ENCODE measurements at places on chromosomes 11 and 22.
A peak's percentile ranks its signal among the peaks of the same experiment; 100 is the strongest.

- DNase-seq, result no peak
Measured at GRCh38 chr11:39367534-39367933, 2091.9 kb downstream of the LRRC4C start.

- peak; percentile 53 for DNase-seq
Measured at GRCh38 chr11:67504005-67504949, 886 bp downstream of the PITPNM1 start.

DNA sequence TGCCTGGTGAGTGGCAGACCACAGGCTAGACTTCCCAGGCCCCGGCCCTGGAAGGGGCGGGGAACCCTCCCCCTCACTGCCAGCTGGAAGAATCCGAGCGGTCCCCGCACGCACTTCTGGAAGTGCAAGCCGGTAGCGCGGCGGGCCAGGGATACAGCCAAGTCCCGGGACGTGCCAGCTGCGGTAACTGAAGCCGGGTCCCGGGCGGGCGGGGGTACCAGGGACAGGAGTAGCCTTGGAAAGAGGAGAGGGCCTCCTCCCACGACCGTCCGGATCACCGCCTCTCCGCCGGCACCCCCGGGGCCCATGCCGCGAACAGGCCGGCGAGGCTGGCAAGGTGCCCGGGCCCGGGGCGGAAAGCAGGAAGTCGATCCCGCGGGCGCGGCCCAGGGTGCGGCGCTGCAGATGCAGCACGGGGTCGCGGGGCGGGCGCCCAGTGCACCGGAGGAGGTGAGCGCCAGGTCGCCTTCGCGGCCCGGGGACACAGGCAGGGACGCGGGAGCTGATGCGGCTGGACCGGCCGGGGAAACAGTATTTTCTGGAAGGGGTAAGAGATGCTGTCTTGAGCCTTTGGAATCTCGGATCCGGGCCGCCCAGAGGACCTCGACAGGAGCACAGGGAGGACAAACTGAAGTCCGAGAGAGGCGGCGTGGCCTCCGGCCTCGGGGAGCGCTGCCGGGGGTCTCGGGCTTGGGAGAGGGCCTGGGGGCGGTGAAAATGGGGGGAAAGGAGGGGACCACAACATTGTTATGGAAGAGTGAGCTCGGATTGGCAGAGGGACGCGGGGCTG lies 783 bp upstream of the SLC35C1 start:
- DNase-seq, result peak; percentile 96

- DNase-seq, result no peak
Measured at GRCh38 chr11:23206741-23207336, 346.6 kb upstream of the CCDC179 start.

- no peak for DNase-seq
Measured at GRCh38 chr11:69541001-69541285, 59.5 kb downstream of the LINC01488 start.

GRCh38 chr11:42806191-42806590 lies 505.6 kb upstream of the API5 start:
- DNase-seq, result no peak

DNA sequence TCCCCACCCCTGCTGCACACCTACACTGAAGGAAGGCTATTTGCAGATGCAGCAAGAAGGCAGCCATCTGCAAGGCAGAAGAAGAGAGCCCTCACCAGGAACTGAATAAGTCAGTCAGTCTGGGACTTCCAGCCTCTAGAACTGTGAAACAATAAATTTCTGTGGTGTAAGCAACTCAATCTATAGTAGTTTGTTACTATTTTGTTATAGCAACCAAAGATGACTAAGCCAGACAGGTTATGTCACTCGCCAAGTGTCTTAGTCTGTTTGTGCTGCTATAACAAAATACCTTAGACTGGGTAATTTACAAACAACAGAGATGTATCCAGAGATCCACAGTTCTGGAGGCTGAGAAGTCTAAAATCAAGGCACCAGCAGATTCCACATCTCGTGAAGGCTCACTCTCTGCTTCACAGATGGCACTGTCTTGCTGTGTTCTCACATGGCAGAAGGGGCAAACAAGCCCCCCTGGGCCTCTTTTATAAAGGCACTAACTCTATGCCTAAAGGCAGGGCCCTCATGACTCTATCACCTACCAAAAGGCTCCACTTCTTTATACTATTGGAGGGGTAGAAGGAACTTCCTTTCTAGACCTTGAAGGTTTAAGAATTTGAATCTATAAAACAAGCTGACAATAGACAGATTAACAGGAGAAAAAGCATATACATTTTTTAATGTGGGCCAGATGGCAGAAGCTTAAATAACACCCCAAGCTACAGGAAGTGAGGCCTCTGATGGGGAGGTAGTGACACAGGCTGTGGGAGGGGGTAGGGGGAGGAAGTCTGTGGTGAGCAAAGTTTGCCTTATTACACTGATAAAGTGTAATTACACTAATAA lies 12.3 kb downstream of the APOL6 start:
- peak; percentile 47 for DNase-seq

- DNase-seq, result no peak
Measured at GRCh38 chr11:130581646-130582045, 133.2 kb downstream of the ADAMTS15 start.

DNA sequence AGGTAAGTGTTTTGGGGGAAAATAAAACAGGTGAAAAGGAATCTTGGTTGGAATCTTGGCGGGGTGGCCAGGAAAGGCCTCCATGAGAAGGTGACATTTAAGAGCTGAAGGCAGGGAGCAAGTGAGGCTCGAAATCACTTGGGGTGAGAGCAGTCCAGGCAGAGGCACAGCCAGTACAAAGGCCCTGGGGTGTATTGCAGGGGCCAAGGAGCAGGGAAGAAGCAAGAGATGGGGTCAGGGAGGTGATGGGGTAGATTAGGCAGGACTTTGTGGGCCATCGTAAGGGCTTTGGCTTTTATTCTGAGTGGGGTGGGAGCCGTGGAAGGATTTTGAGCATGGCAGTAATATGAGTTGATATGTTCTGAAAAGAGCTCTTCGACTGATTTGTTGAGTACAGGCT lies 551.1 kb downstream of the MN1 start:
- DNase-seq, result no peak

DNA sequence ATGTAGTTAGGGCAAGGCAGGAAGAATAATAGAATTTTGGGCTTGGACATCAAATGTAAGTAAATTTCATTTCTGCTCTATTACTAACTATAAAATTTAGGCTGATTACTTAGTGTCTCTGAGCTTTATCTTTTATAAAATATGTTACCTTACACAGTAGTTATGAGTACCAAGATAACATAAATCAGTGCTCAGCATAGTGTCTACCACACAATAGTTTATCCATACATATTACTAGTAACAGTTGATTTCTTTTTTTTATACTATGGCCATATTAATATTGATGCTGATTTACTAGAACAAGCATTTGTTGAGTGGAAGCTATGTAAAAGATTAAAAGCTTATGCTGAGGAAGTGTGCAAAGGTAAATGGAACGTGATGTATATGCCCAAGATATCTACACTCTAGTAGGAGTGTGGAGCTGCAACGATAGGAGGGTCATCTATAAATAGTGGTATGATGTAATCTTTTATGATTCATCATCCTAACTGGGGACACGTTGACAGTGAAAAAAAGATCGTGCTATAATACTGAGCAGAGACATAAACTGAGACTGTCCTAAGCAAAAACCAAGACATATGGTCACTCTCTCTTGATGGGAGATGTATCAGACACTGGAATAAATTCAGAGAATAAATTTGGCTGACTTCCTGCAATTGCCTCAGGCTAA lies 8.7 kb upstream of the SLC5A12 start:
- DNase-seq, result no peak

DNA sequence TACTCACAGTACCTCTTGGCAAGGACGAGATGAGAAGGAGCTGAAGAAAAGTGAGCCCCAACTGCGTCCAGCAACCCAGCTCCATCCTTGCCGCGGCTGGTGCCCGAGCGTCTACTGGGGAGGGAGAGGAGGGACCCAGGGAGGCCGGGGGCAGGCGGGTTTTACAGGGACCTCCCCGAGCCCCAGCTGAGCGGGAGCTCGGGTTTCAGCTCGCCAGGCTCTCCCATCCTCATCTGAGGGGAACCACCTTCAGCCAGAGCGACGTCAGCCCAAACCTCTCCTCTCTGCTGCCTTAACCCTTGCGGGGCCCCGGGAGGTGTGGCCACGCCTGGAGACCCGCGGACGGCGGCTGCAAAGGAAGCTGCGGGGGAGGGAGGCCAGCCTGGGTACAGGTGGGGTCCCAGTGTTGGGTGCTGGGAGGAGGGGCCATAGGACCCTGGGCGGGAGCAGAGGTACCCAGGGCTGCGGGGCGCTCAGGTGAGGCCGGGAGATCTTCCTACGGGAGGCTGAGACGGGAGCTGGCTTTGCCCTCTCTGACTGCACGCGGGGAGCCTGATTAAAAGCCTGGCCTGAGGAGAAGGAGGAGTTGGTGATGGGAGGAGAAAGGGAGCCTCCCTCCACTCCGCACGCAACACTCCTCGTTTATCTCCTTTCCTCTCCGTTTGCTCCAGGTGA lies at the start of gene PAMR1:
TSS of gene PAMR1 (minus strand) at position 116 of the 675 bp plus-strand sequence. CDS start at position 85, 31 bp downstream.
- peak; percentile 15 for DNase-seq

DNA sequence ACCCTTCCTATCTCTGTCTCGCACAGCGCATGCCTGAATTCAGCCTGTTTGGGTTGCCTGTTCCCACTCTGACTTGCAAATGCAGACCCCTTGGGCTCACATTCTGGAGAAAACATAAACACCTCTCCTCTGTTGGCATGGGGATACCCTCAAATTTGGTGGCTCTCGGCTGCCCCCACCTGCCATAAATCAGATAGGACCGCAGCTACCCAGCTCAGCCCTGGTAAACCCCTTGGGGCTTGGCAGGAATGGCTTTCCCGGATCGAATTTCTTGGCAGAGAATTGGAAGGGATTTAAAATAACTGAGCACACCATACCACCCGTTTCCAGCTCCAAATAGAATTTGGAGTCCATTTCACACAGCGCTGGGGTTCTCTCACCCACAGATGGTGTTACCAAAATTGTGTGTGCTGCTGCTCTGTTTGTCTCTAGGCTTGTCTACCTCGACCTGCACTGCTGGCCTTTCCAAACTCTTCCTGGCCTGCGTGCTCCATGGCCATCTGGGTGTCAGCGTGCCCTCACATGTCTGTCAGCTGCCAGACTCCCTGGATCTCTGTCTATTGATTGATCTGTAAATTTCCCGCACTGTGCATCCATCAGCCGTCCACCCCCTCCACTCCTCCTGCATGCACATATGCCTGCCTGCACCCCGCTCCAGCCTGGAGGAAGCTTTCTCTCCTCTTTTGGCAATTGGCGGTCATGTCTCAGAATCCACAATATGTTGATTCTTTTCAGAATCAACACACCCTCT lies 134.0 kb downstream of the NTM start:
- no peak for DNase-seq

DNA sequence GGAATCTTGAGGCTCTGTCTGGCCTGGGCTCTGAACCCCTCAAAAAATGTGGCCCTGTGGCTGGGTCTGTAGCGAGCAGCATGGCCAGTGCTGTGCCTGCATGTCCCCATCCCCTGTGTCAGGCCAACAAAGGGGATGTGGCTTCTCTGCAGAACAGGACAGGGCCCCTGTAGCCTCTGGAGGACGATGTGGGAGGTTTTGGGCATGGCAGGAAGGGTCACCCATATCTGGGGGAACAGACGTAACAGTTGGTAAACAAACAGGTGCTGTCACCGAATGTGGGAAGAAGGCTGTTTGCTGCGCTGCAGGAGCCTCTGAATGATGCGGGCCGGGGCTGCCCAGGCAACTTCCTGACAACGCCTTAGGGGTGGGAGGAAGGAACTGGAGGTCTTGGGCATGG lies 35.0 kb downstream of the LRP5 start:
- DNase-seq, result no peak

GRCh38 chr11:15943418-15944197 lies 412.7 kb downstream of the SOX6 start:
- no peak for DNase-seq

- DNase-seq, result no peak
Measured at GRCh38 chr22:46970411-46971098, 208.1 kb downstream of the TBC1D22A start.

- no peak for DNase-seq
Measured at GRCh38 chr11:108206969-108207682, 15.3 kb downstream of the NPAT start.

DNA sequence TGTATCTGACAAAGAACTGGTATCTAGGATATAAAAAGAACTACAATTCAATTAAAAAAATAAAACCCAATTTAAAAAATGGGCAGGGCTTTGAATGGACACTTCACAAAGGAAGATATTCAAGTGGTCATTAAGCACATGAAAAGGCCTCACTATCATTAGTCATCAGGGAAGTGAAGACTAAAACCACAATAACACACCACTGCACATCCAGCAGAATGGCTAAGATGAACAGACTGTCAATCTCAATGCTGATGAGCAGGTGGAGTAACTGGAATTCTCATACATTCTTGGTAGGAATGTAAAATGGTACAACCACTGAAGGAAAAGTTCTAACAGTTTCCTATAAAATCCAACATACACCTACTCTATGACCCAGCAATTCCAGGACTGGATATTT lies 8.9 kb downstream of the HPS4 start:
- DNase-seq, result no peak

- no peak for DNase-seq
Measured at GRCh38 chr11:110469127-110469526, 39.4 kb downstream of the FDX1 start.

DNA sequence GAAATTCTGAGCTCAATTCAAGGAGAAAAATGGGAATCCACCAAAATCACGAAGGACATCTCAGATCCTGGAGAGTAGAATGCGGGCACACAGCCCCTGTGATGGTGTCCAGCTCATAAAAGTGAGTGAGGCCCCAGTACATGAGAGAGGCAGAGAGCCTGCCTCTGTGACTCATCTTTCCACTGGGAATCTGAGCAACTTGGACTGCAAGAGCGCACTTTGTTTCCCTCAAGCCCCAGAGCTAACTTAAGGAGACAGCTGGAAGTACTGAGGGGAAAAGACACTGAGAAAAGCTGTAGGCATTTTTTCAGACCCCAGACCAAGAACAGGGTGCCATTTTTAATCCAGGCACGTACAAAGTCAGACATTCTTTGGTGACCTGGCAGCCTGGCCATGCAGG lies 273.7 kb downstream of the C11orf87 start:
- no peak for DNase-seq

DNA sequence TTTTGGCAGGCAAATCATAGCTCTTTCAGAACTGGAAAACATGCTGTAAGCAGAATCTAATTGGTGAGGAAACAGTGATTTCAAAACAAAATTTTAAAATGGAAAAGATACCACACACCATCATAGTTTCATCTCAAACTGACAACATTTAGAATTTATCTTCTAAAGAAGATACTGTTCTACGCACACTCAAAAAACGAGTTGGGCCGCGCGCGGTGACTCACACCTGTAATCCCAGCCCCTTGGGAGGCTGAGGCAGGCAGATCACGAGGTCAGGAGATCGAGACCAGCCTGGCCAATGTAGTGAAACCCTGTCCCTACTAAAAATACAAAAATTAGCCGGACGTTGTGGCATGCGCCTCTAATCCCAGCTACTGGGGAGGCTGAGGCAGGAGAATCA lies 44.2 kb upstream of the ADSL start:
- DNase-seq, result no peak

GRCh38 chr11:64225608-64226506 lies at the start of the genes NUDT22 and TRPT1:
Gene NUDT22, plus strand, starts transcription at chr11:64226274. Its CDS starts 379 bp downstream, at chr11:64226653.
Gene TRPT1, minus strand, starts transcription at chr11:64226186. Its CDS starts 326 bp downstream, at chr11:64225860.
- DNase-seq, result peak; percentile 96

DNA sequence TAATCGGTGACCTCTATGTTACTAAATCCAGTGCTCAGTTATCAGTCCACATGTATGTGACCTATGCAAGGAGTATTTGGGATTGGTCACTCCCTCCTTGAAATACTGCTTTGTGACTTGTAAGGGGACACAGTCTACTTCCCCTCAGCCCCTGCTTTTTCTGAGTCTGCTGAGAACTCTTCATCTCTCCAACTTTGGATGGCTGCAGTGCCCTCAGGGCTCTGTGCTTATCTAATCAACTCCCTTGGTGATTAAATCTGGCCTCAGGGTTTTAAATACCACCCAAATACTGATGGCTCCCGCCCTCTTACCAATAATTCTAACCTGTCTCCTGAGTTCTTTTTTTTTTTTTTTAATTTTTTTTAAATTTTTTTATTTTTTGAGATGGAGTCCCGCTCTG lies 40.2 kb downstream of the FAM118A start:
- no peak for DNase-seq
